Eye (tissue), 1 donor: ENCODE measurements at places on chromosomes 2 and 18.

- no peak for DNase-seq
Measured at GRCh38 chr2:148042219-148042618, 21.3 kb downstream of the MBD5 start.

DNA sequence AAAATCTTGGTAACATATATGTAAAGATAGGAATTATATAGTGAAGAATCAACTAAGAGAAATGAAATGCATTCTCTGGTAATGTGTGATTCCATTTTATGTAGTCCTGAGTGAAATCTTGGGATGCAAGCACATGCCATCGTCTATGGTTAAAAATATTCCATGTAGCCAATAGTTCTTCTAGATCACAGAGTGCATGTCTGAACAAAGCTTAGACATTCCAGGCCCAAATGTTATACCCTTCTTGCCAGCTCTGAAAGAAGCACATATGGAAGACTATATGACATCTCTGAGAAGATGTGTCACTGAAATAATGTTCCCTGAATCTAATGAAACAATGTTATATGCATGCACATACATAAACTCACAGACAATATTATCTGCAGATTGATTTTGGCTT, 92.3 kb upstream of the TFPI start:
- no peak for DNase-seq

- DNase-seq, result no peak
Measured at GRCh38 chr2:109348190-109348589, 219.2 kb downstream of the SH3RF3 start.

- DNase-seq, result peak; percentile 92
Measured at GRCh38 chr18:1425679-1426078, 521.0 kb downstream of the ADCYAP1 start.

DNA sequence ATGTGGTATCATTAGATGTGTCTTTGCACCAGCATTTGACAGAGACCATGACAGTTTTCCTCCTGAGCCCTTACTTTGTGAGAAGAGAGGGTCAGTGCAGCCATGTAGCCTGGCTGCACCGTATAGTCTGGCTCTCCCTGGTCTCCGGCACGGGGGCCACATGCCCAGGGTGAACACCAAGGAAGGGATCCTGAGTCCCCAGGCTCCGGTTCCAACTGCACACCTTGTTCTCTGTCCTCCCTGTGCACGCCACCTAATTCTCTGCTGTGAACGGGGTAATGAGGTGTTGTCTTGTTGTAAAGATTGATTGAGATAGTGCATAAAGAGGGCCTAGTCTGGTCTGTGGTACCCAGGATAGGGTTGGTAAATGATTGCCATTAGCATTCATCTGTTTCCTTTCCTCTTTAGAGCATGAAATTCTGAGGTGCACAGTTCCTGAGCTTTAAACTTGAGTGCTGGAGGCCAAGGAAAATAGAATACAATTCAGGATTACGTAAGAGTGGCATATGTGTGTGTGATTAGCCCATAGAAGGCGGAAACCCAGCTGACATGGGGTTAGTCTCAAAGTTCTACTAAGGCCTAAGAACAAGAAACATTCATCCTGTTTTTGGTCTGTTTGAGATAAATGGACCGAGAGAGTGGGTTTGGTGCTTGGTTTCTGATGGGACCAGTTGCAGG, 55.5 kb downstream of the NCK2 start:
- no peak for DNase-seq

- no peak for DNase-seq
Measured at GRCh38 chr18:34801774-34802173, 91.7 kb downstream of the DTNA start.

DNA sequence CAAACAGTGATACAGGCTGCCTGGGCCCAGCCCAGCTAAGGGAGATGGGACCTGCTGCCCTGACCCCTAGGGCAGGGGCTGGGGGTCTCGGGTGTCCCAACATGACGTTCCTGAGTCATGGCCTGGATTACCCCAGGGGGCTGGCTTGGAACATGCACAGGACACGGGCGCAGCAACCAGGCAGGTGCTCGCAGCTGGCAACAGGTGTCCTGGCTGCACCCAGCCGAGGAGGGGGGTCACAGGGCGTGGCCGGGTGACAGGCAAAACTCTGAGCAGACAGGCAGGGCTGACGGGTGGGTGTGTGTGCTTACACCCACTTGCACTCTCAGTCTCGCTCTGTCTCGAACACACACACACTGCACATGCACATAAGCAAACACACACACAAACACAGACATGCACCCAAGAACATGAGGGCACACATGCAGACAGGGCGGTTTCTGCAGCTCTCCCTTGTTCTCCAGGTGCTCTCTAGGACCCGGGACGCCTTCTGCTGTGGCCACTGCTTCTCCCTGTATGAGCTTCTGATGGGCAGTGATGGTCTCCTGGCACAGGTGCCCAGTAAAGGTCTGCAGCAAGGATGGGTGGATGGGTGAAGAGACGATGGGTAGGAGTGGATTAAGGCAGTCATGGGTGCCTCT, 33.7 kb upstream of the TAF1B start:
- DNase-seq, result no peak

- no peak for DNase-seq
Measured at GRCh38 chr2:189865826-189866225, 81.6 kb downstream of the PMS1 start.

DNA sequence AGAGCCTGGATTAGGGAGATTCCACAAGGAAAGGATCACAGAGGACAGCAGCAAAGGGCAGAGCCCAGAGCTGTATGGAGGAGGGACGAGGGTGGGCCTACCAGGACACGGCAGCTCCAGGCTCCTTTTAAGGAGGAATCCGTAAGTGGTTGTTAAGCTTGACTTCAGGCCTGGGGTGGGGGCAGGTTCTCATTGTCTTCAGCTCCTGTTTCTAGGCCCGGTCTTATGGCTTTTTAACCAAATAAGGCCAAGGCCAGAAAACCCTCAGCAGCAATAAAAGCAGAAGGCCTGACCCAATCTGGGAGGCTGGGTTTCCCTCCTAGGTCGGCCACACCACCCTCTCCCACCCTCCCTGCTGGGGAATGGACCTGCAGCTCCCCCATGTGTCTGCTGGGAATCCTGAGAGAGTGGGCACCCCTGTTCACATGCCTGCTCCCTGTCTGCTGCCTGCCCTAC, 111.2 kb downstream of the PLB1 start:
- no peak for DNase-seq

DNA sequence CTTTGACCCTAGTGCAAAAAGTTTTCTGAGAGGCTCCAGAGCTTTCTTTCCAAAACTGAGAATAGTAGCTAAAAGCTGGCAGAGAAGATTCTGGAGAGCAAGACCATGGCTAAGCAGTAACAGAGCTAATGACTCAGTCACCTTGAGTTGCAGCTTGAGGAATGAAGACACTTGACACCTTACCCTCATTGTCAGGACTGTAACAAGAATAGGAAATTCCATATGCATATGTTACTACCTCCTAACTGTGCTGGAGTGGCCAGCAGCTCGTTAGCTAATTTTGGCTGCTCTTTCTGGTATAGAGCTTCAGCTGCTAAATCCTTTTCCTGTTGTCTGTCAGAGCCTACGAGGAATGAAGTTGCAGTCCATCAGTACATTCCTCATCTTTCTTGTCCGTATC, 68.6 kb upstream of the LHCGR start:
- no peak for DNase-seq

DNA sequence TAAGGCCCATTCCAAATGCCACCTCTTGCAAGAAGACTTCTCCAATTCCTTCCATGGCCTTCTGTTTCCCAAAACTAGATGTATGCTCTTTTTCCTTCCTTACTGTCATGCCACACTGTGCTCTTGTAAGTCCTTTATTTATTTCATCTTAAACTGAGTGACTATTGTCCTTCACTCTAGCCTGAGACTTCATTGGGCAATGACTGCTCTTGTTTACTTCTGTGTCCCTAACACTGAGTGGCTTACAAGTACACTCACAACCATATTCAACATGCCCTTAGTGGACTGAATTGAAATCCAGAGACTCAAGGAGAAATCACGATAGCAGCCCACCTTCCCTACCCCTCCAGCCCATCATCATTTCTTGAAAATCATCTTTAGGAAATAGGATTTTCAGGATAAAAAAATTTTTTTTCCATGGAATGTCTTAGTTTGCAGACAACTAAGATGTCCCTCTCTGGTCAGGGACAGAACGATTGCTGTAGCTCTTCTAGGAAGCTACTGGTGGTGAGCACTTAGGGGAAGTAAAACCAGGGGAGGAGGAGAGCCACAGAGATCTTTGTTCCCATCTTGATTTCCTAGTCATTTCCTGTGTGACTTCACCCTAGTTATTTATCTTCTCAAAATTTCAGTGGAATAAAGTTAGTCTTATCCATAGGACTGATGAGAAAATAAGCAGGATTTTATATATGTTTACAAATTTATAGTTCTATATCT, 80.7 kb downstream of the CYRIA start:
- no peak for DNase-seq
